ENCODE measurements at places on chromosomes 2 and 18.

DNA sequence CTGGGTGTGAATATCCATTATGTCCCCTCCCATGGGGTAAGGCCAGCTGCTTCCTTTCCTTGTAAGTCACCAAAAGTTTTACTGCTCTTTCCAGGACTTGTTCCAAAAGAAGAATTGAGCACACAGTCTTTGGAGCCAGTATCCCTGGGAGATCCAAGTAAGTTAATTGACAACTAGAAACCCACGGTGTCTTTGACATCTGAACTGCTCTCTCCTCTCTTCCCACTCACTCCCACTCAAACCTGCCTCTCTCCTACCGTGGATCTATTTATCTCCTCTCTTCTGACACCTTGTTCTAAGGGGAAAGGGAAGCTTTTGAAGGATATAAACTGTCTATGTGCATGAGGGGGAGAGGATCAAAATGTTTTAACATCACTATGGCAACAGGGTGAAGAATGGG is 86.7 kb downstream of the VIT start:
- DNase-seq = no peak

- no peak for DNase-seq
These were observed 498.5 kb upstream of the HS6ST1 start for GRCh38 chr2:128817171-128817570.

- no peak for DNase-seq
These were observed 69.6 kb downstream of the ACVR1 start for GRCh38 chr2:157806426-157807077.

GRCh38 chr2:238761868-238762267 is 86.0 kb upstream of the TWIST2 start:
- peak; percentile 45 for DNase-seq

DNA sequence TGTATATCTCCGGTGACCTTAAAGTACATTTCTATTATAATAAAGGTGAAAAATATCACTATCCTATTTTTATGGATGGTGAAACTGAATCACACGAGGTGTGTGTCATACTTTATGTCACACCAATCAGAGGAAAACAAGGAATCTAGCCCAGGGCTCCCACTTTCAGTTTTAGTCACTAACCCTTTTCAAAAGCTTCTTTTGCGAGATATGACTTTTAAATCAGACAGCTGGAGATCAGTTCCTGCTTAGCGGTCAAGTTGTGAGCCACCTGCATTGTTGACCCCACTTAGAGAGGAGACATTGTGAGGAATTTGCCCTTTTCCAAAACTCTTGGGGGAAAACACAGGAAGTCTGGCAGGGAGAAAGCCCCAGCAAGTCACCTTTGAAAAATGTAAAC is 70.5 kb downstream of the CPS1 start:
- DNase-seq = peak; percentile 47

- DNase-seq = peak; percentile 29
These were observed 22.8 kb downstream of the FHL2 start for GRCh38 chr2:105376010-105376409.

DNA sequence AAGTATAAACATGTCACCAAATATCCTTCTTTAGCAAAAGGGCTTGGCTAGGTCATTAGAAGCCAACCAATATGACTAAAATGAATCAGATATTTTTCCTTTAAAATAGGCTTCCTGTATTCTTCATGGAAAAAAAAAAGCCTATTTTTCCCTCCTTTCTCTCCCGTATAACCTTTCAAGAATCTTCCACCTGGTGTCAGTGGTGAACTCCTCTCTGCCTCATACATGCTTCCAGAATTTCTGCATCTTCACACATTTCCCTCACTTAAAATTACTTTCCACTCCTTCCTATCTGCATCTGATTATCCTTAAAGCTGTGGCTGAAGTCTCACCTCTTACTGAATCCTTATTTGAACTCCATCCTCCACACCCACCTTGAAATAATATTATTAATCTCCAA is 116.9 kb upstream of the FANCL start:
- DNase-seq = no peak

DNA sequence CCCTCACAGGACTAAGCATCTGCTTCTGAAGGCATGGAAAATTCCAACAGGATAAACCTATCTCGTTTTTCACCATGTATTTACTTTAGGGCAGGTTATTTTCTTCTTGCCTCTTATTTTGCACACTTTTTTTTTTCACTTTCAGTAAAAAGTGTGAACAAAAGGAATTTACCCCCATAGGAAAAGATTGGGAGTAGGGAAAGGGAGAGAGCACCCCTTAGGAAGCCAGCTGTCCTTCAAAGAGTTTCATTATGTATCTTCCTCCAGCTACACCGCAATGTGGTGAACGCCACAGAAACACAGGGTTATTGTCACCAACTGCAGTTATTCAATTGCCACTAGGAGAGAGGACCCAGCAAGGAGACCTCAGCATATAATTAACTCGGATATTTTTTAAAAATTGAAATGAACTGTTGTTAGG is 286.2 kb upstream of the VRK2 start:
- no peak for DNase-seq

DNA sequence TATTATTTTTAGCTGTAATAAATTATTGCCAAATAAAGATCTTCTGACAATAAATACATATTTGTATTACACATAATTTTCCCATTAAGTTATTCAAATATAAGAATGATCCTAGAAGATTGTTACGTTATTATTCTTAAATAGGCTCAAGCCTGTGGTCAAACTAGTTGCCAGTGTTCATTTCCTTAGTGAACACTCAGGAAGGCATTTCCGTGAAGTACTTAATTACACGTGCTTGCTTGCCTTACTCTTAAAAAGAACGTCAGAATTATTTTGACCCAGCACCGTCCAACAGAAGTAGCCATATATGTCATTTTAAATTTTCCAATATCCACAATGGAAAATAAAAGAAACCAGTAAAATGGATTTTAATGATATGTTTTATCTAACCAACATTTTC is 249.8 kb downstream of the TXNL1 start:
- no peak for DNase-seq

DNA sequence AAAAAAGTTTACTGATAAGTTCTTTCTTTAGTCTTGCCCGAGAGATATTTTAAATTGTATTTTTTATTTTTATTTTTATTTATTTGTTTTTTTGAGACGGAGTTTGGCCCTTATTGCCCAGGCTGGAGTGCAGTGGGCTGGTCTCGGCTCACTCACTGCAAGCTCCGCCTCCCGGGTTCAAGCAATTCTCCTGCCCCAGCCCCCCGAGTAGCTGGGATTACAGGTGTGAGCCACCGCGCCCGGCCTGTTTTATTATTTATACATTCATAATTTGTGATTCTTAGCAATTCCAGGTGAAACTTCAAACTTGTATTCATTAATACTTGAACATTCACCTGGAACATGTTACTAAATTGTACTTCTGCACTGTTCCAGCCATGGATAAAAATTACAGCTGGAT is 2.9 kb downstream of the CREB1 start:
- no peak for DNase-seq

GRCh38 chr18:79422022-79422782 is 26.5 kb downstream of the NFATC1 start:
- peak; percentile 96 for DNase-seq

DNA sequence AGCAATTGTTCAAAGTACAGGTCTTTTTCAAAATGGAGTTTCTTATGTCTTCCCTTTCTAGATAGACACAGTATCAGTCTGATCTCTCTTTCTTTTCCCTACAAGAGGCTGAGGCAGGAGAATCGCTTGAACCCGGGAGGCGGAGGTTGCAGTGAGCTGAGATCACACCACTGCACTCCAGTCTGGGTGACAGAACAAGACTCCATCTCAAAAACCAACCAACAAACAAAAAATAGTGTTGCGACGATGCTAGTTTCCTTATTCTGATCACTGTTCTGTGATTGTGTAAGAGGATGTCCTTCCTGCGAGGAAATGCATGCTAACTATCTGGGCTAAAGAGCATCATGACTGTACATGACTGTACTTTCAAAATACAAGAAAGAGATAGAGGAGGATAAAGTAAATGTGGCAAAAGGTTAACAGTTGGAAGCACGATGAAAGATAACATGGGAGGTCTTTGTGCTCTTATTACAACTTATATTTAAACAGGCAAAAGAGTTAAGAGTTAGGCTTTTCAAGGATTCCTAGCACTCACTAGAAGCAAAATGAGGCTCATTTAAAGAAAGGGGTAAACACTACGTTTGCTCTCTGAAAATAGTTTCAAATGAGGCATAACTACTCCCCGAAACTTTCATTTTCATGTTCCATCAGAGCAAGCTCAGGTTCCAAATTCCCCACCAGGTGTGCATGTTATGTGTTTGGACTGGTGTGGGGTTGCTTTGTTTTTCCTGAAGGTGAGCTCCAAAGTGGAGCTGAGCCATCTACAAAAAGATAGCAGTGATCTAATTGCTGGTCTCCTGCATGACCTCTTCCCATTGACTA is 23.8 kb downstream of the SOWAHC start:
- DNase-seq = peak; percentile 78

DNA sequence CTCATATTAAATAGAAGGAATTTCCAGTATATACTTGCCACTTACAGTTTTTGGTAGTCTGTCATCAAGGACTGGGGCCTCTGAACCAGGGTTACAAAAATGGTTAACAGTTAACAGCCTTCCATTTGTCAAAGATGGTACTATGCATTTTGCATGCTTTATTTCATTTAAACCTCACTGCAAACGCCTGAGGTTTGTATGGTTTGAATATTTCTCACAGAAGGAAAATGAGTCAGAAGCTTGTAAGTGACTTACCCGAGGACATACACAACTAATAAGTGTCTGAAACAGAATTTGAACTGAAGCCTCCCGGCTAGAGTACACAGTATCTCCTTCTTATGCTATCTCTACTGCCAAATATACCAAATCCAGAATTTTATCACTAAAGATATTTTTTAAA is 1593.5 kb upstream of the ACVR2A start:
- DNase-seq = no peak

GRCh38 chr2:191003405-191004309 is 10.3 kb downstream of the STAT1 start:
- DNase-seq = no peak

DNA sequence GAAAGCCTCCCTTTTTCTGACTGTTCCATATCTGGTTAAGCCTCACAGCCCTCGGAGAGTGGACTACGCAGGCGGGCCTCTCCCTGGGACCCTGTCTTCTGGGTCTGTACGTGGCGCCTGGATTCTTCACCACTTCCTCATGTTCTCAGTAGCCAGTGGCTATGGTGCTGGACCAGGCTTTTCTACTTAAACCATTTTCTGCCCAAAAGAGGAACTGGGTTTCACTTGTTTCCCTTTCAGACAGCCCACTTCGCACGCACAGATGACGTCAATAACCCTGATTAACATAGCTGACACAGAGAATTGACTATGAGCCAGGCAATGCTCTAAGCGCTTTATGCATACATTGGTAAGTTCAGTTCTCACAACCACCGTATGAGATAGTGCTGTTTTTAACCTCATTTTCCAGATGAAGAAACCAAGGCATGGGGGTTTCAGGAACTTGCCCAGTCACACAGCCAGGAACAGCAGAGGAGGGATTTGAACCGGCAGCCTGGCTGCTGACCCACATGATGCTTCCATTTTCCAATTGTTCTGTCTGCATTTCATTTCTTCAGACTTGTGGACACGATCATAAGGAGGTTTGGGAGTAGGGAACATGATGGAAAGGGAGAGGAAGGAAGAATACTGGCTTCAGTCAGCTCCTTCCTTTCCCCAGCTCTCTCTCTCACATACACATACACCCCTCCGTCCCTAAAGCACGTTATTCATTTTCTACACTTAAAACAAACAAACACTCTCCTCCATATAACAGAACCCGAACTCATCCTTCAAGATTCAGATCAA is 41.7 kb downstream of the MYOM1 start:
- DNase-seq = no peak

- DNase-seq = no peak
These were observed 123.5 kb upstream of the EML6 start for GRCh38 chr2:54599914-54600313.

- DNase-seq = peak; percentile 32
These were observed 223.7 kb downstream of the SOX11 start for GRCh38 chr2:5915881-5916310.

GRCh38 chr2:236510034-236510433 is 59.6 kb upstream of the ACKR3 start:
- DNase-seq = no peak

DNA sequence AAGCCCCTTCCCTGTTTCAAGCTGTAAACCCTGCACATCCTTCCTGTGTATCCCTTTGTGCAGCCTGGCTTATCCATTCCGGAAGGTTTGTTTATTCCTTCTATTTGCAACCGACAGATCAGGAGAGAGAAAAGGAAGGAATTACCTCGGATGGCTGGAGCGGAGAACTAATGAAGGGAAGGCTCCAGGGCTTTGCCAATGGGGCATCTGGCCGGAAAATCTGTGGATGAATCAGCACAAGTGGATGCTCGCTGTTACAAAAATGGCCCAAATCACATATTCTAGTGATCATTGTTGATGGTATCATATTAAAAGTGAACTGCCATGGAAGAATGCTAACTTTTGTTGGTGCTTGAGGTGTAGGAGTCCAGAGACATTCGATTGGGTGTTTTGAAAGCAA is 97.1 kb downstream of the AQP4 start:
- no peak for DNase-seq

GRCh38 chr2:127695491-127696472 is 5.5 kb upstream of the SFT2D3 start:
- peak; percentile 50 for DNase-seq

DNA sequence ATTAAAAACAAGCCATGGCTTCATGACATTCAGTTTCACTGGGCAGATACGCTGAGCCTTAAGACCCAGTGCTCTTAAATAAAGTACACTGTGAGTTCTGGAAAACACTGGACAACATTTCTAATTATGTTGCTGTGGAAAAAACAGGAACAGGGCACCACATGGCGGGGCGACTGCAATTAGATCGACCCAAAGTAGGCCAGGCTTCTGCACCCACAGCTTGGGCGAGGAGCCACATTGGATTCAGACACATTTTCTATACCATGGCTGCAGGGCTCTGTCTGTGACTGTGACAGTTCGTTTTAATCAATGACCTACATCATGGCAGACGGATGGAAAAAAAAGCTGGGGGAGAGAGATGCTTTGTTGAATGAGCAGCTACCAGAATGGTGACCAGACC is 227.2 kb upstream of the HS6ST1 start:
- no peak for DNase-seq

DNA sequence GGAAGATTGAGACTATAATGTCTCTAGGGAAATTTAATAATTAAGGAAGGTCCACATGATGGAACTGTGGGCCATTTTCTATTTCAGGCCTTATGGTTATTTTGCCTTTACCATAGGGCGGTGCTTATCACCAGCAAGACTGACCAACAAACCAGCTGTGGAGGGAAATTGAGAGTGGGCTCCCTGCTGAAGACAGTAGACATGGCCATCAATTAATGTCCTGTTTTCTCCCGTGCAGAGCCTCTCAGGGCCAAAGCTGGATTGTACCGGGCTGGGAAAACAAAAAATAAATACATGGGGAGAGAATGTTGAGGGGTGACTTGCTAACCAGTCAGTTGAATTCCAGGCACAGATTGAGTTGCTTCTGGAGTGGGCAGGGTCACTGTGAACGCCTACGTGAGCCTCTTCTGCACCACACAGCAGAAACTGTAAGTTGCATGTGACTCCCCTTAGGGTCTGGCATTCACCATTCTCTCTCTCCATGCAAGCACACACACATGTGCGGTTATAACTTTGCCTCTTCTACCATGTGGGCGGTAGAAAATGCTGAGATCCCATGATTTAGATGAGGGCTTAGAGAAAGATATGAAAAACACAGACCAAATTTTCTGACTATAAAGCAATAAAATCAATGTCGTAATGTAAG is 128.5 kb downstream of the COPS8 start:
- DNase-seq = peak; percentile 42
